ENCODE measurements at places on chromosomes 13 and 19.

DNA sequence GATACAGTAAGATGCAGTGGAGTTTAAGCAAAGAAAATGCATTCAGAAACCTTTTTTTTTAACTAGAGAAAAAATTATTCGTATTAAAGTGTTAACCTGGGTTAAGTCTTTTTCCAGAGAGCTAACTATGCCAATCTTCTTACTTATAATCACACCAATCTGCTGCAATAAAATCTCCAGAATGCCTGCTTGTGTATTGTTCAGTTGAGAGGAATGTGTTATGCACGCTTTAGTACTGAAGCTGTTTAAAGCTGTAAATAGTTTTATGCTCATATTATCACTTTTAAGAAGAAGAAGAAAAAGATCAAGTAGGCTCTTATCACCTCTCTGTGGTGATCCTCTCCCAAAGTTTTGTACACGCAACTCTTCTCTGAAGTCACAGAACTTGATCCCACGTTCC lies 528.7 kb downstream of the RFC3 start:
- DNase-seq, result no peak

DNA sequence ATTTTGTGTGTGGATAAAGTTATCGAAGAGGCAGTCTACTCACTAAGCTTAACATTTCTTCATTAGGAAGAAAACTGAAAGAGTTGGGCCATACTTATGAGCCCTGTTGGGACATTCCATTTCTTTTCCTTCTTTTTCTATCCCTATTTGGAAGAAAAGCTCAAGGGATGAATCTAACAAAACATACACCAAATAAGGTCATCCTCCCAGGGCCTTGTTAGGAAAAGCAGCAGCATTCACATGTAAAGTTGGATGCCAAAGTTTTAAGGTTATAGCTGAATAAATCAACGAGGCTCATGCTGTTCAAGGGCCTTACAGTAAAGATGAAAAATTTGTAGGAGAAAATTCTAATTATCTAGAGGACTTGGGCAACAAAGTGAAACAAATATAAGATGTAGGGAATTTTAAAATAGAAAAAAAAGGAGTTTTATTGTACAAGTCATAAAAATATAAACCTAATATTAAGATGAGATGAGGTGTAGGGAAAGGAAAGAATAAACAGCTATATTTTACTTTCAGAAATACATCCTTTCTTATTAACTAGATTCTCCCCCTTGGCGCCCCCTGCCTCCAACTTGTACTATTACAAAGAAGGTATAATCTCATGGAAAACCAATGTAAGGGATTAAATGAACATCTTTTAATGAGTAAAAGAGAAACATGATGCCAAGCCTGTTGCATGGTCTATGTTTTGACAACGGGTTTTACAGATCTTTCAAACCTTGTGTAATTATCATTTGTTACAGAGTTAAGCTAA lies 160.4 kb downstream of the PCDH20 start:
- DNase-seq, result no peak

DNA sequence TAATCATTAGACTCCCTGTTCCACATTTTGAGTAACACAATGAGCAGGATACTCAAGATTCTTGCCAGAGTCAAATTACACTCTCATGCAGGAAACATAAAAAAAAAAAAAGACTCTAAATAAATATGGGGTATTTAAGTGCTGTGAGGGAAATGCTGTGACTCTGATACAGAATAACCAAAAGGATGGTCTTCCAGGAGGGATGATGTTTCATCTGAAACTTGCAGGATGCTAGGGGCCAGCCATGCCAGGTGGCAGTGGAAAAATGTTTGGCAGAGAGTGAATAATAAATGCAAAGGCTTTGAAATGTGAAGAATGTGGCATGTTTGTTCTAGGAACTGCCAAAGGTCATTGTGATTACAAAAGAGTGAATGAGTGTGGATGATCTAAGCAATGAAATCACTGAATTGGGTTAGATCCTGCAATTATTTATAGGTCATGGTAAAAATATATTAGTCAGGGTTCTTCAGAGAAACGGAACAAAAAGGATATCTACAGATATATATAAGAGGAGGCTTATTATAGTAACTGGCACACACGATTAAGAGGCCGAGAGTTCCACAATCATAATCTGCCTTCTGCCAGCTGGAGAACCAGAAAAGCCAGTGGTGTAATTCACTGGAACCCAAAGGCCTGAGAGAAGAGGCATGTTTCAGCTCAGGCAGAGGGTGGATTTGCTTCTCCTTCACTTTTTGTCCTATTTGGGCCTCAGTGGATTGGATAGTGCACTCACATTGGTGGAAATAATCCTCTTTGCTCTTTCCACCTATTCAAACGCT lies 1832.8 kb upstream of the MIR17HG start:
- DNase-seq, result no peak

GRCh38 chr13:77079902-77080413 lies 53.0 kb upstream of the FBXL3 start:
- DNase-seq, result no peak

- no peak for DNase-seq
These were observed 9.8 kb downstream of the FZR1 start for GRCh38 chr19:3515891-3516422.

DNA sequence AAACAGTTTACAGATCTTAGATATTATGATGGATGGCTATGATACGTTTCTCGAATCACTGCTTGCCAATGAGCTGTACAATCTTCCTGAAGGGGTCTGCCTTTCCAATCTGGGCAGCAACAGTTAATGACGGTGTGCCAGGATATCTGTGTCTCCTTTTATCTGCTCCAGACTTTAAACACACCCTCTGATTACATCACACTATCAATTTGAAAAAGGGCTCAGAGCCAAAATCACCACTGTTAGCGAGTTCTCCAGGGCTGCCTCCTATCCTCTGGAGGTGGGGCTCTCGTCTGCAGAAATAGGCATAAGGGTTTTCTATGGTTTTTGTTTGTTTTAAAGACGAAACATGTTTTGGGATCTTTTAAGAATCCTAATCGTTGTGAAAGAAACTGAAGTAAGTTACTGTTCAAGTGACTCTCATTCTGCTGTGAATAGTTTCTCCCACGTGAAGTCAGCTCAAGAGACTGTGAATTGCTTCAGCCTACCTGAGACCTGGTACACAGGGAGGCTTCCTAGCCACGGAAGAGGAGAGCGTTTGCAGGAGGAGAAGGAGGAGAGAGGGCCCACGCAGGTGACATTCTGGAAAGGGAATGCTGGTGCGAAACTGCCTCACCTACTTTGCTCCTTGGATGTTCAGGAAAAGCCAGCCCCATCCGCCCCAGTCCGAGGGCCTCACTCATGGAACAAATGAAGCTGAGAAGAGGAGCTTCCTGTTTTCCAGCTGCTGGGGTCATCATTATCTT lies 15.2 kb upstream of the GJA3 start:
- no peak for DNase-seq
